Placental epithelial cell (primary cell): ENCODE measurements at places on chromosomes 7 and 10. TPM values are rescaled to one million over a fixed set of nuclear protein-coding genes. Genes with fewer than 3 reads are reported as not detected.

Gene HOXA6
- total RNA-seq: not detected in 2 replicates

Gene NDUFA5
- 26.3 and 33.9 TPM in 2 replicates for total RNA-seq

Gene ARHGEF35
- total RNA-seq: 0.11 and 6.3 TPM in 2 replicates

Gene FAM221A
- total RNA-seq: 2.3 and 3.9 TPM in 2 replicates

Gene ADIRF
- total RNA-seq: 3.5 TPM in 1 of 2 replicates, not detected in the other

Gene OR2A25
- total RNA-seq: not detected in 2 replicates

Gene CALHM3
- 0.22 and 0.39 TPM in 2 replicates for total RNA-seq

Gene PALS2
- 31.4 and 40.8 TPM in 2 replicates for total RNA-seq
